ENCODE measurements at places on chromosomes 13 and 19.
A peak's percentile ranks its signal among the peaks of the same experiment; 100 is the strongest.

- DNase-seq: no peak
Observed at GRCh38 chr19:3459965-3460582, 20.3 kb downstream of the SMIM24 start.

GRCh38 chr13:31236211-31236786 lies 36.5 kb downstream of the B3GLCT start:
- DNase-seq: peak; percentile 58

DNA sequence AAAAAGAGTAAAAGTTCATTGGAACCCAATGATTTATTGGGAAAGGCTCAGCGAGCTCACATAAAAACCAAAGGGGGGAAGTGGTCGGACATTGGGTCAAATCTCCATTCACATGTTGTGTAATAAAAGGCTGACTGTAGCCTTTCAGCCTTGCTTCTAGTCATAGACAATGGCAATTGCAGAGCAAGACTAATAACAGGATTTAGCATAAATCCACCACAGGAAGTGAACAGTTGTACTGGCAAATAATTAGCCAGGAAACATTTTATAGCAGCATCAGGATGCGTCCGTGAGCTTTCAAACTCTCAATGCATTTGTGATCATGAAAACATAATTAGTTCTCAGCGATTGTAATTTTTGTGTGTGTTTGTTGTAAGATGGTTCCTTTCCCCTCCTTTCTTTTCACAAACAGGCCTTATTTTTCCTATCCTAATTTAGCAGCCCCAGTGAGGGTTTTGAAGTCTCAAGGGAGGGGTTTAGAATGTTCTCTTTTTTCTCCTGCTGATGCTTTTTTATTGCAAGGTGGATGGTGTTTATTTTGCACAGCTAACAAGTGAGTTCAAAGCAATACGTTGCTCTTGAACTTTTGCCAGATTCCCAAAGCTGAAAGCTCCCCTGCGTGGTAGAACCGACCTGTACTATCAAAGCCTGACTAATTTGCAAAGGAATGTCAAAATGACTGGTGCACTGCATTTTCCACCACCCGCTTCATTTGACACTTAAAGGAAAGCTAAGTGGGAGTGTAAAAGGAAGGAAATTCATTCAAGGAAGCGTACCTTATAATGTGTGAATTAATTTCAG lies 105.6 kb downstream of the SPRY2 start:
- no peak for DNase-seq

GRCh38 chr19:41932259-41932719 lies 4.0 kb upstream of the ERFL start:
- no peak for DNase-seq

GRCh38 chr13:112580912-112581311 lies 7.0 kb downstream of the TUBGCP3 start:
- no peak for DNase-seq

- DNase-seq: peak; percentile 67
Observed at GRCh38 chr19:48390188-48391099, 907 bp downstream of the KDELR1 start.

- DNase-seq: no peak
Observed at GRCh38 chr13:105069106-105069505, 1466.4 kb downstream of the EFNB2 start.

DNA sequence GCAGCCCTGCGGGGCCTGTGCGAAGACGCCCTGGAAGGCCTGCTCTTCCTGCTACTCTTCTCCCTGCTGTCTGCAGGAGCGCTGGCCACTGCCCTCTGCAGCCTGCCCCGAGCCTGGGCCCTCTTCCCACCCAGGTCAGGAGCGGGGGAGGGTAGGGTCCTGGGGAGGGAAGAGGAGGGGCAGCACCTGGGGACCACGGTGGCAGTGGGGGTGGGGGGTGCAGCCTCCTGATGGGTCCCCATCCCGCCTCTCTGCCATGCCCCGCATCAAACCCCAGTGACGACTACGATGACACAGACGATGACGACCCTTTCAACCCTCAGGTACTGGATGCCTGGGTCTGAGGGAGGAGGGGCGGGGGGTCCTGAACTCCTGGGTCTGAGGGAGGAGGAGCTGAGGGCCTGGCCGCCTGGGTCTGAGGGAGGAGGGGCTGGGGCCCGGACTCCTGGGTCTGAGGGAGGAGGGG lies 13.4 kb upstream of the LENG8 start:
- DNase-seq: no peak

- no peak for DNase-seq
Observed at GRCh38 chr19:54792814-54793213, 10.6 kb upstream of the KIR2DL4 start.

GRCh38 chr13:22427783-22428182 lies 753.0 kb upstream of the SGCG start:
- no peak for DNase-seq

DNA sequence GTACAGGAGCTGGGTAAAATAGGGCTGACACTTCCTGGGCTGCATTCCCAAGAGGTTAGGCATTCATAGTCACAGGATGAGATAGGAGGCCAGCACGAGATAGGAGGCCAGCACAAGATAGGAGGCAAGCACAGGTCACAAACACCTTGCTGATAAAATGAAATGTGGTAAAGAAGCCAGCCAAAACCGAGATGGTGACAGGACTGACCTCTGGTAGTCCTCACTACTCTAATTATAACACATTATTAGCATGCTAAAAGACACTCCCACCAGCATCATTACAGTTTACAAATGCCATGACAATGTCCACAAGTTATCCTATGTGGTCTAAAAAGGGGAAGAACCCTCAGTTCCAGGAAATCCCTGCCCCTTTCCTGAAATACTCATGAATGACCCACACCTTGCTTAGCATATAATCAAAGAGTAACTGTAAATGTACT lies 20.9 kb upstream of the IGSF23 start:
- no peak for DNase-seq

- DNase-seq: no peak
Observed at GRCh38 chr13:110340812-110341444, 33.8 kb downstream of the COL4A2 start.

DNA sequence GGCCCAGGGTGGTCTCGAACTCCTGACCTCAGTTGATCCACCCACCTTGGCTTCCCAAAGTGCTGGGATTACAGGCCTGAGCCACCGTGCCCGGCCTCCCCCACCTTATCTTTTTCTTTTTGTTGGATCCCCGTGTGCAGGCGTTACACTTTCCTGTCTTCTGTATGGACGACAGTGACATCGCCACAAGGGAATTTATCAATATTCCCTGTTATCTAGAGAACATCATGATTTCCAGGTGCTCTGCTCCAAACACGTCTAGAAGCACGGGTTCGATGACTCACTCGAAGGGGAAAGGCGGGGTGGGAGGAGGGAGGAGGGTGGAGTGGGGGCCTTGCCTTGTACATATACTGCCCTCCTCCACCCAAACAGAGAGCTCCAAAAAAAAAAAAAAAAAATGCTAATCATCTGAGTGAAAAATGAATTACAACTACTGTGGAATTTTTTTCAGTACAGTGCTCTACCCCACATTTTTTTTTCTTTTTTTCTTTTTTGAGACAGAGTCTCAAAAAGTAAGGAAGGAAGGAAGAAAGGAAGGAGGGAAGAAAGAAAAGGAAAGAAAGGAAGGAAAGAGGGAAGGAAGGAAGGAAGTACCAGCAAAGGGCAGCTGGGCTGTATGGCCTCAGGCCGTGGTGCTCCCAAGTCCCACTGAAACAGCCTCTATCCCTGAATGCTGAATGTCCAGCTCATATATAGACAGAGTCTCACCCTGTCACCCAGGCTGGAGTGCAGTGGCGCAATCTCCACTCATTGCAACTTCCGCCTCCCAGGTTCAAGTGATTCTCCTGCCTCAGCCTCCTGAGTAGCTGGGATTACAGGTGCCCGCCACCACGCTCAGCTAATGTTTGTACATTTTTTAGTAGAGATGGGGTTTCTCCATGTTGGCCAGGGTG lies 36.8 kb downstream of the INSR start:
- peak; percentile 35 for DNase-seq

- DNase-seq: peak; percentile 91
Observed at GRCh38 chr13:26482451-26483197, 74.9 kb upstream of the WASF3 start.

DNA sequence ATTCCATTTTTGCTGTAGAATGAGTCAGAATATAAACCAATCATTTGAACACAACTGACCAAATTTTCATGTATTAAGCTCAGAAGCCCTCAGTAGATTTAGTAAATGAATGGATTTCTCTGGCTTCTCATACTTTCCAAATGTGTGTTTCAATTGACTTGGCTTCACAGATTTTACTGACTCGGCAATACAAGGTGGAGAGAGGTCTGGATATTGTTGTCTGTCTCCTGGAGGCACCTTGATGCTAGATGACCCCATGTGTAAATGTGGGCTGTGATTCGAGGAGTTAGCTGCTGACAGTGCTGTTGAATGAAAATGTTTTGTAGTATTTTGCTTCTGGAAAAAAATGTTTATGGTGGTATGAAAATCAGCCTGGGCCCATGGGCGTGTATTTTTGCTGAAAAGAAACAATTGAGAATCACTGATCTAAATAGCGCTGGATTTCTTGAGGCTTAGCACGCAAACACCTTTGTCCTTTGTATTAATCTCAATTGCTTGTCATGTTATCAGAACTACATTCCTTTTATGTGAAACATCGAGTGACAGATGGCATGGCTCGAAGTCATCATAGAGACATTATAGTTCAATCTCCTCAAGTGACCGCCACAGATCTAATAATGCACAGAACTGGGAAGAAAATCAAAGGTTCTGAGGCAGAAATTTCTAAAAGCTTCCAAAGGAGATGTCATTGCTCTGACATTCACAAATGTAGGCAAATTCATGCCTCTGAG lies 41.2 kb upstream of the UBAC2 start:
- no peak for DNase-seq

DNA sequence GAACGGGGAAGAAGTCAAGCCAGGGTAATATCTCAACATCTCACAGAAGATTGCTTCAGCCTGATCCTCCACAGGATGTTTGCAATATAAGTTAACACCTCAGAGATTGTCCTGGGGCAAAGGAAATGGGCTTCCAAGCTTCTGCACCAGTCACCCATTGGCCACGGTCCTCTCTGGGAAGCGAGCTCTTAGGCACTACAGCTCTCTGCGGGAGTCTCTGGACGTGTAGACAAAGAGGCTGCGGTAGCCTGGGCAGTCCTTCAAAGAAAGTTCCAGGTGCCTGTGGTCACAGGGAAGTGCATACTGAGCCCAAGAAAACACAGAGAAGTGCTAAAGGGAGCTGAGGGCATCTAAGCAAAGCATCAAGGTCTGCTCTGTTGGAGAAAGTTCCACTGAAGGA lies 805.7 kb downstream of the DIAPH3 start:
- DNase-seq: no peak

GRCh38 chr13:28012383-28012782 lies 23.9 kb upstream of the URAD start:
- DNase-seq: no peak

- no peak for DNase-seq
Observed at GRCh38 chr13:113186061-113186900, 22.2 kb downstream of the PCID2 start.

DNA sequence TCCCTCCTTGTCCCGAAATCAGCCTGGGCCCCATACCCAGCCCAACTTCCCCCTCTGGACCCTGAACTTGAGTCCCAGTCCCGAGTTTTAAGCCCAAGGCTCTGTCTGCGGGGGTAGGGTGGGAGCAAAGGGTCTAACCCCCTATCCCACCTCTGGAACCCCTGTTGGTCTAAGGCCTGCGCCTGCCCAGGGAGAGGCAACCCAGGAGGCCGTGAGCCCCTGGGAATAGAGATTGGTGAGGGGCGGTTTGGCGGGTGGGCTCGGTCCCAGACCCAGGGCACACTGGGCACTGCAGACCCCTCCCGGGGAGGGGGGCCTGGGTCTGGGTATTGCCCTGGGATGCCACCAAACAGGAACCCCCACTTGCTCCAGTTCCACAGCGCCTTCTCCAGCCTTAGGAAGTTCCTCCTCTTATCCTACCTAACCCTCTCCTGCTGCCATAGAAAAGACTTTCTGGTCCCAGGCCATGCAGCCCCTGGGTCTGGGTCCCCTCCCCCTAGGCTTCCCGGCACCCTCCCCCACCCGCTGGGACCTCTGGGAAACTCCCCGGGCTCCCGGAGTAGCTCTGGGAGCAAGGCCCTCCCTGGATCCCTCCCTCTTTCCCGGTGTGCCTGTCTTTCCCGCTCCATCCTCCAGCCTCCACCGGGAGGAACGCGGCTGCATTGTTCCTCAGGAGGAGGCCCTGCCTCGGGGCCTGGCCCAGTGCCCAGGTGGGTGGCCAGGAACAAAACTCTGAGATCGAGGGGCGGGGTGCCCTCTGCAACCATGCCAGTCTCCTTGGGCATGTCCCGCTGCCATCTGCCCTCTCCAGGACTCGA lies 33.6 kb upstream of the NANOS3 start:
- peak; percentile 52 for DNase-seq

All from hematopoietic multipotent progenitor cell treated with erythropoietin and hydrocortisone succinate and interleukin-3 and kit ligand, for 8 days (in vitro differentiated cells).